ENCODE measurements at places on chromosomes 3 and 15.

- DNase-seq = peak; percentile 89
These were observed 49.1 kb downstream of the DNASE1L3 start for GRCh38 chr3:58161435-58162398.

DNA sequence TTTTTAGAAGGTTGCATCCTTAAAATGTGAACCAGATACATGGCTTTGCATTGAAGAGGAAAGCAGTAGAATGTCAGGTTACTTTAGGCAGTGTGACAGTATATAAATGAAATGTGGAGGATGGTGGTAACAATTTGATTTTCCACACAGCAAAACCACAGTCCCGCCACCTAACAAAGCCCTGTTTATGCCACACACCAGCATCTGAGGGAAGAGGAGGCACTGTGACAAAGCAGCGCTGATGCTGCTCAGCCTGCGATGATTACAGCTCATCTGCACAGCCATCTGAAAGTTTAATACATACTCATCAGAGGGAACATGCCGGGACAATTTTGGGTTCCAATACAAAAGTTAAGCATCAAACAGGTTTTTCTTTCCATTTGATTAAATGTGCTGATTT is 8.9 kb downstream of the RNF7 start:
- DNase-seq = no peak

GRCh38 chr15:52284164-52284563 is 11.4 kb downstream of the MYO5C start:
- no peak for DNase-seq

GRCh38 chr3:63030666-63031065 is 155.4 kb upstream of the CADPS start:
- DNase-seq = no peak

DNA sequence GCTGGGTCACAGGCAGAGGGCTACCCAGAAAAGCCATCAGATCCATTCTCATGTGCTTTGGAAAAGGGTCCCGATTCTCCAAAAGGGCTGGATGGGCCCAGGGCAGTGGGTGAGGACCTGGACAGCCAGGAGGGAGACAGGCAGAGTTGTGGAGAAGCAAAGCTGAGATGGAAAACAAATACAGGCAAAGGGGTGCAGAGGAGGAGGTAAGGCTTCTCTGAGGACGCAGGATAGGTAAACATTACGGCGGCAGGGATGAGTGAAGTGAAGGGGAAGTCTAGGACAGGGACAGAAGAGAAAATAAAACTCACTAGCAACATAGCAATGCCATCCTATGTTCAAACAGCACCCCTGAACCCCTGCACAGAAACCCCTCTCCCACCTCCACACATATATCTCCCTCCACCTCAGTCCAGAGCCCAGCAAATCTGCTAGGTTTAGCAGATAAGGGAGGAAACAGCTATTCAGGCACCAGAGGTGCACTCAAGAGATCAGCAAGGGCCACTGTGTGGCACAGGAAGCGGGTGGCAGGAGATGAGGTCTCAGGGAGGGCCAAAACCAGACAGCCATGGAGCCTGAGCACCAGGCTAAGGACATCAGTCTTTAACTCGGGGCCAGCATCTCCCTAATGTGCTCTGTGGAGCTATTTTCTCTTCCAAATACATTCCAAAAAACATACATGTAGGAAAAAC is 51.3 kb downstream of the HOMER2 start:
- no peak for DNase-seq

- DNase-seq = no peak
These were observed 97.5 kb downstream of the DNAJB8 start for GRCh38 chr3:128369121-128369703.

- DNase-seq = no peak
These were observed 128.0 kb downstream of the GMNC start for GRCh38 chr3:190734490-190734889.

DNA sequence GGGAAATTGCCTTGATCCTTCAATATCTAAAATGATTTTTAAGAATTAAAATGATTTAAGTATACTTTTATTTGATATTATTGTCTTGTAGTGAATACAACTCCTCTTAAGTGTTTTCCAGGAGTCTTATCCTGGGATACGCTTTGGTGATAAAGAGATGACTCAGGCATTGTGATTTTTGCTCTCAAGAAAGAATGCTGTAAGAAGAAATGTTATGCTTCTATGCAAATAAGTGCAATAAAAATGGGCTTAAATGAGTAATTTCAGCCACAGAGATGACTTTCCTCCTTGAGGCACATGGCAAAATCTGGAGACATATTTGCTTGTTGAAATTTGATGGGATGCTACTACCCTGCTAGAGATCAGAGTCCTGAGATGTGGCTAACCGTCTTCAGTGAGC is 358.6 kb upstream of the BCHE start:
- DNase-seq = no peak

GRCh38 chr3:86993704-86994103 is 2.8 kb upstream of the VGLL3 start:
- DNase-seq = peak; percentile 64

GRCh38 chr15:39890621-39891020 is 29.4 kb downstream of the GPR176 start:
- DNase-seq = no peak

GRCh38 chr3:72855001-72855400 is 6.8 kb upstream of the SHQ1 start:
- no peak for DNase-seq

DNA sequence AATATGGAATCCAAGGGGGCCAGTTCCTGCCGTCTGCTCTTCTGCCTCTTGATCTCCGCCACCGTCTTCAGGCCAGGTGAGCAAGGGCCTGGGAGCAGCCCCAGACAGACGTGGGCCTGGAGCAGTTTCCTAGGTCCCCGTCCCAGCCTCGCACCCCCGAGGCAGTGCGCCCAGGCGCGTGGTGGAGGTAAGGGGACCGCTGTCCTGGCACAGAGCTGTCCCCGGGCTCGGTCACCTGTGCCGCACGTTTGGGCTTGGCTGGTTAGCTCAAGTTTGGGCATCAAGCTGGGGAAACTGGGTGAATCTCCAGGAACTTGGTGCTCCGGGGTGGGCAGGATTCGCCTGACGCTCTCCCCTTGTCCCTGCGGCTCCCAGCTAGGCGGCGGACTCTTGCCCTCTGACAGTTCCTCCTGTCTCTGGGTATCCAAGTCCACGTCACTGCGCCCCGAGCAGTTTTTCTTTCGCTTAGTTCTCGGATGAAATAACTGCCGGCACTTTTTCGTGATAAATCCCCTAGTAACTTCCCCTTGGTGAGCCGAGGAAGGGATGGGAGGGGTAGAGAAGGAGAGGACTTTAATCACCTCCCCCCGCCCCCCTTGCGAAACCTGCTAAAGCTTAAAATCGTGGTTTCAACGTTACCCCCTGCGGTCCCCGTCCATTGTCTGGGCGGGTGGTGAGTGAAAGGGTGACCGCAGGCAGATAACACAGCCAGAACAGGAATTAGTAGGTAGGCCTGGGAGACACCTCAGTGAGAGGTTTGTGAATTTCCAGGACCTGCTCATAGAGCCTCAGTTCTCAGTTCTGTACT is 901 bp downstream of the ALCAM start:
- DNase-seq = peak; percentile 69

DNA sequence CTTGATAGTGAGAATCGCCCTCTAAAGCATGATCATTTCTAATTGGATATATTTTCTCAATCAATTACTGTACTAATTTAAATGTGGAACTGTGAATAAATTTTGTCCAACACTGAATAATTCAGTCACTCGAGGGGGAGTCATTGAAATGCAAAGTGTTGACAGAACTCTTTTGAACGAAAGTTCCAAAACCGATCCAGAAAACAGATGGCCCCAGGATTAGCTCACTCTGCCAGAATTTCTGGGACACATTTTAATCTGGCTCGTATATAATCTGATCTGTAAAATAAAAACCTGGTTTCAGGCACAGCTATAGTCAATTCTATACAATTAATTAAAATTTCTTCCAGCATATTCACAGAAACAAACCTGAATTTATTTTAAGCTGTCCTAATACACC is 580.4 kb downstream of the ROBO1 start:
- DNase-seq = no peak

DNA sequence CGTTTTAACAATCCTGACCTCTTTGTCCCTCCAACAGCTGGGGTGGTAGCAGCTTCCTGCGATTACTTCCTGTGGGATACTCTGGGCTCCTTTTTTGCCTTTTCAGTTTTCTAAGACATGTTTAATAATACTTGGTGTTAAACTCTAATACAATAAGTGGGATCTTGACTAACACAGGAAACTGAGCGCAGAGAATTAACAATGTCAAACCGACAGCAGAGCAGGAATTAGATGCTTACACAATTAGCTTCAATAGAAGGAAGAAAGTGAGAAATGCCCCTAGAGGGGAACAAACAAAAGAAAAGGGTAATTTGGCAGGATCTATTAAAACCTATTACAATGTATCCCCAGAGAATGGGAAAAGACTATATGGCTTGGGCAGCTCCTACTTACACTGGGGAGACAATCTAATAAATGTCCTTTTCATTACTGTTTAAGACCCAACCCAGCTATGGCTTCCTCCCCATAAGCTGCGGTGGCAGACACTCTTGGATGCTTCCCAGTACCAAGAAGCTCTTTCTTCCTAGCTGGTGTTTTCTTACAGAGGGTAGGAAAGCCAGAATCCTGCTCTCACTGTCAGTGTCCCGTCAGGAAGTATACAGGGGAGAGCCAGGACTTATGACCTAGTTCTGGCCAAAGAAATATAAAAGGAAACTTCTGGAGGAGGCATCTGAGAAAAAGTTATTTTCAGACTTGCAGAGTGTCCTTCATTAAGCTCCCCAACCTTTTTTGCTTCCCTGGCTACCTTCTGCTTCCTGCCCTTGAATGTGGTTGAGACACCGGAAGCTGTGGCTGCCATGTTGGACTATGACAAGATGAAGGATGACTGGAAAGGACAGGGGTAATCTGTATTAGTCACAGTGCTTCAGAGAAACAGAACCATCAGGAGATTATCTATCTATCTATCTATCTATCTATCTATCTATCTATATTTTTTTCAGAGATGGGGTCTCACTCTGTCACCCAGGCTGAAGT is 194.1 kb upstream of the KBTBD8 start:
- no peak for DNase-seq

GRCh38 chr3:152202976-152203626 is 65.6 kb upstream of the MBNL1 start:
- DNase-seq = no peak

GRCh38 chr3:12536423-12536822 is 8.9 kb downstream of the MKRN2OS start:
- DNase-seq = no peak

GRCh38 chr3:30810625-30811024 is 83.8 kb downstream of the GADL1 start:
- DNase-seq = no peak

- DNase-seq = no peak
These were observed 91.5 kb downstream of the IL1RAP start for GRCh38 chr3:190605385-190605784.

- DNase-seq = peak; percentile 89
These were observed 10.8 kb upstream of the FYCO1 start for GRCh38 chr3:46006238-46007032.

- DNase-seq = no peak
These were observed 596.9 kb downstream of the ZBBX start for GRCh38 chr3:166783206-166783605.

- DNase-seq = peak; percentile 37
These were observed 52.7 kb downstream of the MITF start for GRCh38 chr3:69791919-69792399.

- DNase-seq = no peak
These were observed 53.3 kb upstream of the TLE3 start for GRCh38 chr15:70151003-70151402.

GRCh38 chr3:112425858-112426750 is 73.2 kb downstream of the BTLA start:
- no peak for DNase-seq

DNA sequence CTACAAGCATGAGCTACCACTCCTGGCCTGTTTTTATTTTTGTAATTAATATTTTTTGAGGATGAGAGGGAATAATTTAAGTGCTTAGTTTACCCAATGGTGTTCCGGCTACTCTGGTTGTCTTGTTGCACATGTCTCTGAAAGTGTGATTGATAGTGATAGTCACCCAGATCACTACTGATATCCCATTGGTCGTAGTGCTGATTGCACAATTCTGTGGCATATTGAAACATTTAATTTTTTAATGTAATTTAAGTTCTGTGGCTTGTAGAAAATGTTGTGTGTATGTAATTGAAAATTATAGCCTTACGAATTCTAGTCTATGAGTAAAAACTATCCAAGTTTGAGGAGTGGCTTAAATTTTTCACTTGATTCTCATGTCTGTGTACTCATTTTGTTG is 11.9 kb downstream of the ARIH2 start:
- peak; percentile 53 for DNase-seq

DNA sequence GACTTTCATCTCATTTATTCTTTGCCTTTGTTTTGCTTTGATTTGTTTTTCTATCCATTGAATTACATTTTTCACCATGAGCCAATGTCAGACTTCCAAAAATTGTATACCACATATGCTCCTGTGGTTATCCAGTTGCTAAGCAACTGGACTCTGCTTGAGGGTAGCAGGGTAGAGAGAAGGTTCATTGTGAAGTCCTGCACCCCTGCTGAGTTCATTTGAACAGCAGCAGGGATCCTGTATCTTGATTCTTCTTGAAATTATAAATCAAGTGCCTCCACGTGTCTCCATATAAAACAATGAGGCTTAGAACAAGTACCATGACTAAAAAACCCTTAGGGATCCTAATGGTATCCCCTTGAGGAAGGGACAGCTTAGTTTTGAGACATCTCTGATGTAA is 449.3 kb downstream of the ROBO2 start:
- DNase-seq = no peak

DNA sequence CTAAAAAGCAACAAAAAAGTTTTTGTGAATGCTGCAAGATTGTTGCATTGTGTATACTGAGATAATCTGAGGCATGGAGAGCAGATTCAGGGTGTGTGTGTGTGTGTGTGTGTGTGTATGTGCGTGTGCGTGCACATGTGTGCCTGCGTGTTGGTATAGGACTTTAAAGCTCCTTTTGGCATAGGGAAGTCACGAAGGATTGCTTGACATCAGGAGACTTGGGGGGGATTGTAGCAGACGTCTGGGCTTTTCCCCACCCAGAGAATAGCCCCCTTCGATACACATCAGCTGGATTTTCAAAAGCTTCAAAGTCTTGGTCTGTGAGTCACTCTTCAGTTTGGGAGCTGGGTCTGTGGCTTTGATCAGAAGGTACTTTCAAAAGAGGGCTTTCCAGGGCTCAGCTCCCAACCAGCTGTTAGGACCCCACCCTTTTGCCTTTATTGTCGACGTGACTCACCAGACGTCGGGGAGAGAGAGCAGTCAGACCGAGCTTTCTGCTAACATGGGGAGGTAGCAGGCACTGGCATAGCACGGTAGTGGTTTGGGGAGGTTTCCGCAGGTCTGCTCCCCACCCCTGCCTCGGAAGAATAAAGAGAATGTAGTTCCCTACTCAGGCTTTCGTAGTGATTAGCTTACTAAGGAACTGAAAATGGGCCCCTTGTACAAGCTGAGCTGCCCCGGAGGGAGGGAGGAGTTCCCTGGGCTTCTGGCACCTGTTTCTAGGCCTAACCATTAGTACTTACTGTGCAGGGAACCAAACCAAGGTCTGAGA is 4.7 kb downstream of the BHLHE40 start:
- peak; percentile 89 for DNase-seq
